ENCODE measurements at places on chromosomes 12 and 14.

GRCh38 chr12:53227341-53227740, 4.7 kb downstream of the RARG start:
- DNase-seq: no peak

GRCh38 chr12:84644908-84645307, 267.7 kb downstream of the SLC6A15 start:
- no peak for DNase-seq

- no peak for DNase-seq
Observed at GRCh38 chr14:26427097-26427496, 170.7 kb downstream of the NOVA1 start.

GRCh38 chr12:117521867-117522266, 160.4 kb upstream of the NOS1 start:
- no peak for DNase-seq

- no peak for DNase-seq
Observed at GRCh38 chr12:46933947-46934346, 108.2 kb upstream of the SLC38A4 start.

GRCh38 chr14:61281186-61281947, at the start of gene TMEM30B:
TSS of gene TMEM30B (minus strand) at chr14:61281338. CDS start at chr14:61281147, 191 bp downstream.
- DNase-seq: no peak

- DNase-seq: no peak
Observed at GRCh38 chr12:124217508-124218242, 77.2 kb upstream of the RFLNA start.

GRCh38 chr12:11807458-11807857, 158.0 kb downstream of the ETV6 start:
- DNase-seq: no peak

- DNase-seq: peak; percentile 50
Observed at GRCh38 chr12:124685689-124686369, 118.4 kb upstream of the NCOR2 start.

GRCh38 chr12:122951406-122951805, 14.9 kb downstream of the ABCB9 start:
- no peak for DNase-seq

GRCh38 chr12:128969480-128970055, 116.3 kb downstream of the GLT1D1 start:
- DNase-seq: peak; percentile 5

- DNase-seq: no peak
Observed at GRCh38 chr12:76643438-76643837, 83.9 kb upstream of the OSBPL8 start.

GRCh38 chr14:80504781-80505180, 293.5 kb upstream of the DIO2 start:
- no peak for DNase-seq

DNA sequence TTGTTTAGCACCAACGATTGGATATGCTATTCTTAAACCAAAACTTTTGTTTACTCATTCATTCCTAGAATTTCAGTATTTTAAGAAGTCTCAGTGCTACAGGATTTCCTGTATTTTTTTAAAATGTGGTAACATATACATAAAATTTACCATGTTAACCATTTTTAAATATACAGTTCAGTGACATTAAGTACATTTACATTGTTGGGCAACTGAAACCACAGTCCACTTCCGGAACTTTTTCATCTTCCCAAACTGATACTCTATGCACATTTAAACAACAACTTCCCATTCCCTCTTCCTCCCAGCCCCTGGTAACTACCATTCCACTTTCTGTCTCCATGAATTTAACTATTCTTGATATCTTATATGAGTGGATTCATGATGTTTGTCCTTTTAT, 30.3 kb downstream of the PDE3A start:
- DNase-seq: no peak

GRCh38 chr14:75578786-75579337, 442 bp downstream of the FLVCR2 start:
- peak; percentile 24 for DNase-seq

DNA sequence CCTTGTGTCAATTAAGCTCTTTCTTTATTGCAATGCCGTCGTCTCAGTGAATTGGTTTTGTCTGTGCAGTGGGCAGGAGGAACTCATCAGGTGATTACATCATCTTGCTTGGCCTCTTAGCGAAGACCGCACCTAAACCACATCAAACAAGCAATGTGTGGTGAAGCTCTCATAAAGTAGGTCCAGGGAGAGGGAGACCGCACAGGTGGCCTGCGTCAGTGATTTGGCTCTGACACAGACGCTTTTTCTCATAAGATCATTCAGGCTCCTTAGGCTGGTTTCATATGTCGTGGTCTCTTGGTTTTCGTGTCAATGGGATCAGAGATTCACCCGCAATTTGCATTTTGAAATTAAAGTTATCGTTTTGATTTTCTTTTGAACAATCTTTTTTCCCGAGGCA, 6.7 kb upstream of the TESC start:
- no peak for DNase-seq

DNA sequence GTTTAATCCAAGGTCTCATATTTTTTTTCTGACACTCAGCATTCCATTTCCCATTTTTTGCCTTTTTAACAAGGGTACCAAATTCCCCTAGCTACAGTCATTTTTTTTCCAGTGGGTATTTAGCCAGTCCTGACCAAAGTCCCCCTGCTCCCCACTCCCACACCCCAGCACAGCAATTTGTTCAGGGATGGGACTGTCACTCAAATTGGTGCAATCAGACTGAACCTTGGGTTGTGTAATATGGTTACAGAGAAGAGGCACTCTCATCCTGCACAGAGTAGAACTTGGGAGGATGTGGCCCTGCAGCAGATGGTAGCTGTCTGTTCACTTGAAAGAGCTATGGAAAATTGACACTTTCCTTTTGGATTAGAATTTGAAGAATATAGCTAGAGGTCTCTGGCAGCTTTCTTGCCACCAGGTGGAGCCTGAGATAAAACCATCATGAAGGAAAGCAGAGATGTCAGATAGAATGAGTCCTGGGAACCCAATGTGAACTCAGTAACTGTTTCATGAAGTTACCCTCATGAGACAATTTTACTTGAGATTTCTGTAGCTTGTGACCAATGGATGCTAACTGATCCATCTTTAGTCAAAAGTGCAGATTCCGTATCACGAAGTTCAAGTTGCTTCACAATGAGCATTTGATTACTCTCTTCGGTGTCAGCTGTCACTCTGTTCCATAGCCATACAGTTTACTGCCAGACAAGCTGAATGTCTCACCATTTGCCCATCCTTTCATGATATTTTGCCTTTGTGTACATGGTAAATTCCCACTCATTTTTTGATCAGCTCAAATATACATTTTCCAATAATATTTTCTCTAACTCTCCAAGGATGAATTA, 394.0 kb upstream of the SYT1 start:
- peak; percentile 1 for DNase-seq

DNA sequence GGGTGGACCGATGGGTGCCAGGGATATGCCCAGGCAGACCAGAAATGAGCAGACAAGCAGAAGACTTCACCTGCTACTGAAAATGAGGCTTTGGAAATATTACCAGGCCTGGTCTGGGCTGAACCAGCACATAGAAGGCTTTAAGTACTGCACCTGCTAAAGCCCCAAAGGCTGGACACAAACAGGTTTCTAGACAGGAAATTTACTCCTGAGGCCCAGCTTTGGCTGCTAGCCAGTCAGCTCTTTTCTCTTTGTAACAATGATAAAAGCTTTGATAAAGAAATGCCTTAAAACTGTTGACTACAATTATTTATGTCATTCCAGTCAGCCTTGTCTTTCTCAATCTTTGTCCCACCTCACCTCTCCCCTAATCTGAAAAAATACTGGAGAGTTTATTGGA, 228.9 kb upstream of the EGLN3 start:
- no peak for DNase-seq

DNA sequence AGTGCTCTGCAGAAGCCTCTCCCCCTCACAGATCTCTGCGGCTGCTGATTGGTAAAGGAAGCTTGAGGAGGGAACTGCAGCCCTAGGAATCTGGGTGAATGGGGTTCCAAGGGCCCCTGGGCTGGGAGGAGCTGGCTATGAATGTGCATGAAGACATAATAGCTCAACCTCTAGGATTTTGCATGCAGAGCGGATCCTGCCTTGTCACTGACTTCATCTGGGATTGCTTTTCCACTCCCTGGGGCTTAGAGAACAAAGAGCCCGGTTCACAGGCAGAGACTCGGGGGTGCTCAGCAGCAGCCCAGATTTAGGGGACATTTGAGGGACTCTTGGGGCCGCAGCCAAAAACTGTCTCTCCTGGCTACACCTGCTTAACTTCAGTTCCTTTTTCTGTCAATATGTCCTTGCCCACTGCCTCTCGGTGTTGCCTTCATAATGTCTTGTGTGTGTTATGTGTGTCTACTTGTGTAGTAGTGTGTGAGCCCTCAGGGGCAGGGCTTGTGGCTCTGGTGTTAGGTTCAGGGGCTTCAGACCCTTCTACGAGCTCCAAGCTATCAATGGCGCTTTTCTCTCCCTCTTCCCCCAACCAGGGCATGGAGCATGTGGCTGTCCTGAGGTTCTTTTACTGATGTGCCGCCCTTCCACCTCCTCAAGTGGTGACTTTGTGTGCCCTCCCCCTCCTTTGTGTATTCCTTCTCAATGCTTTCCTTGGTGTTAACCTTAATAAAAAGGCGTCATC, 1.9 kb downstream of the CCDC184 start:
- DNase-seq: no peak

GRCh38 chr14:67187826-67188225, 1.4 kb upstream of the GARIN2 start:
- no peak for DNase-seq

Data from nucleus accumbens (tissue), 56 donors.